Activated T-cell treated with anti-CD3 and anti-CD28 coated beads for 1 hour (primary cell): ENCODE measurements at places on chromosomes 3 and 15.

DNA sequence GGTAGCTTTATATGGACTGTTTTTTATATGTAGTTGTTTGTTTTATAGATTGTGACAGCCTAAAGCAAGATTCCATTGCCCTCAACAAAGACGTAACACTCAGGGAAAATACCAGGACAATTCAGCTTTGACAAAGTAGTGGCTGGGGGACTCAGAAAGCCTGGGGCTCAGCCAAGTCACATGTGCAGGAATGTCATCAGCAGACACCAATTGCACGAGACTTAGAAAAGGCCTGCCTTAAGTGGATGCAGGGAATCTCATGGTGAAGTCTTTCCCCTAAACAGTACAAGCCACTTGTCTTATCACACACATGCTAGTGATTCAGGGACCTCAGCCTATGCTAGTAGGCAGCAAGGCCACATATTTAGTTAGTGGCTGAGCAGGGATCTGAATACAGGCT lies 381.8 kb upstream of the THBS1 start:
- DNase-seq = no peak

GRCh38 chr15:61906961-61907752 lies 153.1 kb downstream of the VPS13C start:
- no peak for DNase-seq

DNA sequence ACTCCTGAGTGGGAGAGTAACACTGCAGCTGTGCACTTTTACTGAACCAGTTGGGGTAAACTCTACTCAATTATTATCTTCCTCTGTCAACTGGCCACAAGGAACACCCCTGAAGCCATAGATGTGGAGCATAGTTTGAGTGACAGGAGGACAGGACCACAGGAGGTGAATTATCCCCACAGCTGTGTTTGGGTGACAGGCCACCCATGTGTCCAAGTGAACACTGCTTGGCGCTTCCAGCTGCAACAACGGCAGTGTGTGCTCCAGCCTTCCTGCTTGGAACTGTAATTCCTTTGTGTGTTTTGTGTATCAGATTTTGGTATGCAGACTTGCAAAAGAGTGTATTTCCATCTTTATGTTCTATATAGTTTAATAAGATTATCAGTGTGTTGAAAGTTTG lies 20.2 kb upstream of the TSPAN3 start:
- no peak for DNase-seq

GRCh38 chr15:30896211-30896606 lies 7.5 kb upstream of the FAN1 start:
- no peak for DNase-seq

DNA sequence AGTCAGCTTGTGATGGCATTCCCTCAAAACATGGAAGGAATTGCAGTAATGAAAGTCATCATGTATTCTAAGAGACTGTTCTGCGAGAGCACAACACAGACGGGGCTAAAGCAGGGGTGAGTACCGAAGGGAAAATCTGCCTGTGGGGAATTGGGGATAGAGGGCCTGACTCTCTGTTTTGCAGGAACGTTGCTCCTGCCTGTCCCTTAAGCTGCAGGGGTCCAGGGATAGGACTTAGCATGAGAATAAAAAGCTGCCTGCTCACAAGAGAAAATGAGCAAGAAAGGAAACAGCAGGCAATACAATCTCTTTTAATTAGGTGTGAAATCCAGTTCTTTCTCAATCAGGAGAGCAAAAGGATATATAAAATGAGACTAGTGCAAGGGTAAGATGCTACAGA lies 62.2 kb downstream of the TIGIT start:
- no peak for DNase-seq

GRCh38 chr15:78065284-78065872 lies 12.1 kb downstream of the TBC1D2B start:
- DNase-seq = no peak

- no peak for DNase-seq
These were observed 125.1 kb upstream of the STT3B start for GRCh38 chr3:31407665-31408064.

GRCh38 chr15:74892931-74893330 lies 3.1 kb downstream of the MPI start:
- DNase-seq = no peak

DNA sequence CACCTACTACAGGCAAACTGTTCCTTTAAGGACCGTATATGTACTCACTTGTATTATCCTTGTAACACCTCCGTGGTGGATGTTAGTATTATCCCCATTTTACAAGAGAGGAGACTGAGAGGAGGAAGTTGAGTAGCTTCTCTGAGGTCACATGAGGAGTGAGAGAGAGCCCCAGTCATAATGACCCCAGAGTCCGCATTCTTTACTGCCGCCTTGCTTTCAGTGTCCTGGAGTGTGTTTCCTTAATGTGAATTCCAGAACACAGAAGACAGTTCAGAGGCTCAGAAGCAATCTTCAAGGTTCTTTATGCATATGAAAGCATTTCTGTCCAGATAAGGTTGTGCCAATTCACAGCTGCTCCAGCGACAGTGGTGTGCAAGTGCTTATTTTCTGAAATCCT lies 199.2 kb downstream of the CACNA2D3 start:
- no peak for DNase-seq

DNA sequence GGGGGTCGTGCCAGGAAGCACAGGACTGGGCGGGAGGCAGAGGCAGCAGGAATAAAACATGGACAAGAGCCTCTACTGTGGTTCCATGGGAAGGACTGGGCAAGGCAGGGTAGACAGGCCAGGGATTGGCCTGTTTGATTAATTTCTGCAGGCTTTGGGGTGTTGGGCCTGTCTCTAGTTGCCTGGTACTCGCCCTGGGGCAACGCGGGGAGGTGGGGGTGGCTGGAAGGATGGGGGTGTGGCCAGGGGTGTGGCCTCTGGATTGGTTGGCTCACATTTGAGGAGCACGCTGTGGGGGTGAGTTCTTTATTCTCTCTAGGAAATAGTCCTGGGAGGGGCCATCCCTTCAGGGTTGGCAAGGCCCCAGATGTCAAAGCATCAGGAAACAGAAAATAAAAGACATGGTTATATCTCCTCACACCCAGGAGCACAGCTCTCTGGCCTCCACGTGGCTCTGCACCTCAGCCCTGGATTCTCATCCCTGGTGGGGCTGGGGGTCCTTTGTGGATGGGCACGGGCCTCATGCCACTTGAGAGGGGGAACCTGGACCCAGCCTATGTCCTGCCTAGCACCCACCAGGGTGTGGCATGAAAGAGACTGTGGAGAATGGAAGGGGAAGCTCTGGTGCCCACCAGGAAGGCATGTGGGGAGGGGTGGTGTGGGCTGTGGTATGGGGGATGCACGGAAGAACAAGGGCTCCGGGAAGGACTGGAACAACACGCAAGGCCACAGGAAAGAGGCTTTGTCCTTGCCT lies 223.0 kb upstream of the LYSMD4 start:
- no peak for DNase-seq

GRCh38 chr3:153853163-153853562 lies 268.0 kb upstream of the ARHGEF26 start:
- no peak for DNase-seq

- no peak for DNase-seq
These were observed 691.7 kb upstream of the CBLB start for GRCh38 chr3:106560451-106560966.

GRCh38 chr3:27669591-27669990 lies 52.5 kb downstream of the EOMES start:
- no peak for DNase-seq

GRCh38 chr3:58573640-58574039 lies 3.6 kb downstream of the FAM107A start:
- DNase-seq = no peak

DNA sequence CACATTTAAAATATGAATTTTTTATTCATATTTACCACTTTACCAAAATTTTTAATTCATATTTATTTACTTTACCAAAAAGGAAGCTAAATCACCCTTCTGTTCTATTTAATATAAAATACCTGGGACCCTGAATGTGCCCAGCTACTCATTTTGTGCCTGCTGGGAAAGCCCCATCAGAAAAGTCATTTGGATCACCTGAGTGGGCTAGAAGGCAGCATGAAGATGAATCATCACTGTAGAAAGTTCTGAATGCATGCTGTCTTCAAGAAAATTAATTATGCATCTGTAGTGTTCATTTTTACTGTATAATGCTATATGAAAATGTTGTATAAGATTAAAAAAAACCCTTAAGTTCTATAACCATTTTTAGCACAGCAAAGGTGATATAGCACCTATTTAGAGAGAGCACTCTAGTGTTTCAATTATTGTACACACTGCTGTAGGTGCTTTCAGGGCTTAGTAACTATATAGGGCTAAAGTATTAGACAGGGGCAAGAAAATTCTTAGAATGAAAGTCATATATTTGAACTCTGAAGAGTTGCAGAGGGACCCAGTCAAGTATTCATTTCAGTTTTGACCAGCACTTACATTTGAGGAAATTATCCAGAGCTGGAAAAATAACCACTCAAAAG lies 175.1 kb downstream of the NFKBIZ start:
- DNase-seq = no peak

- DNase-seq = no peak
These were observed 4.9 kb downstream of the KLHL40 start for GRCh38 chr3:42690191-42690590.

DNA sequence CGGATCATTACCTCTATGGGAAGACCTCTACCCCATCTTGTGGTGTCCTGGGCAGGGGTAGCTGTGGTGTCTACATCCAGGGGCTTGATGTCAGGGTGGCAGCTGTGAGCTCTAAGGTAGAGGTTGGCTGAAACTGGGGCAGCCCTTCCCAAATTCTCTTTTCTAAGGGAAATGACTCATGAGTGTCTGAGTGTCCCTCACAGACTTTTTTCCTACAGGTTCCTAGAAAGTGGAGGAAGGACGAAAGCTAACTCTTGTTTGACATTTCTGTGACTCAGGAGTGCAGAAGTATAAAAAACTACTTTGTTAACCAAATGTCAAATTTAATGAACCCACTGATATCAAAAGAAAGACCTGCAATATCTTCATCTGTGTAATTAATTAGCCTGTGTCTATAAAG lies 481.5 kb downstream of the PDCD6IP start:
- no peak for DNase-seq

- DNase-seq = no peak
These were observed 238.0 kb upstream of the CTNNB1 start for GRCh38 chr3:40961104-40961857.

- no peak for DNase-seq
These were observed 53.9 kb downstream of the SYNM start for GRCh38 chr15:99158626-99159412.

DNA sequence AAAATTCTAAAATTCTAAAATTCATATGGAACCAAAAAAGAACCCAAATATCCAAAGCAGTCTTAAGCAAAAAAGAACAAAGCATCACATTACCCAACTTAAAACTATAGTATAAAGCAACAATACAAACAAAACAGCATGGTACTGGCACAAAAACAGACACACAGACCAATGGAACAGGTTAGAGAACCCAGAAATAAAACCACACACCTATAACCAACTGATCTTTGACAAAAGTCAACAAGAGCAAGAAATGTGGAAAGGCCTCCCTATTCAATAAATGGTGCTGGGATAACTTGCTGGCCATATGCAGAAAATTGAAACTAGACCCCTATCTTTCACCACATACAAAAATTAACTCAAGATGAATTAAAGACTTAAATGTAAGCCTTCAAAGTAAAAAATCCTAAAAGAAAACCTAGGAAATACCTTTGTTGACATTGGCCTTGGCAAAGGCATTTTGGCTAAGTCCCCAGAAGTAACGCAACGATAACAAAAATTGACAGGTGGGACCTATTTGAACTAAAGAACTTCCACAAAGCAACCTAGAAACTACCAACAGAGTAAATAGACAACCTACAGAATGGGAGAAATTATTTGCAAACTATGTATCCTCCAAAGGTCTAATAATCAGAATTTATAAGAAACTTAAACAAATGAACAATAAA lies 56.9 kb downstream of the TTBK2 start:
- no peak for DNase-seq

- no peak for DNase-seq
These were observed 765.0 kb downstream of the IGSF11 start for GRCh38 chr3:118269537-118270125.

DNA sequence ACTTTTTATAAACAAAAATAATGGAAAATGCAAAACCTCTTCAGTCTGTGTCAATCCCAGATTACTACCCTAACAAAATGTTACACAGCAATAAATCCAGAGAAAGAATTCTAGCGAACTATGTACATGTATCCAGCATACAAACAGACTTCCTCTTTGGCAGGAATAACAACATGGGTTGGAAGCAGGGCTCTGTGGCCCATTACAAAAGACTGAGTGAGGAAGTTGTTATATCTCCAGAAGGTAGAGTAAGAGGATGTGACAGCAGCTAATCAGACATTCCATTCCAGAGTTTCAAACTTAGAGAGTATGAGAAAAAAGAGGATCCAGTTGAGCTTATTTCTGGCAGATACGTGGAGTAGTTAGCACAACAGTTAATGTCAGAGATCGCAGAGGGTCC lies 294.0 kb upstream of the PLSCR5 start:
- no peak for DNase-seq
